ENCODE measurements at places on chromosomes 7 and 10.

DNA sequence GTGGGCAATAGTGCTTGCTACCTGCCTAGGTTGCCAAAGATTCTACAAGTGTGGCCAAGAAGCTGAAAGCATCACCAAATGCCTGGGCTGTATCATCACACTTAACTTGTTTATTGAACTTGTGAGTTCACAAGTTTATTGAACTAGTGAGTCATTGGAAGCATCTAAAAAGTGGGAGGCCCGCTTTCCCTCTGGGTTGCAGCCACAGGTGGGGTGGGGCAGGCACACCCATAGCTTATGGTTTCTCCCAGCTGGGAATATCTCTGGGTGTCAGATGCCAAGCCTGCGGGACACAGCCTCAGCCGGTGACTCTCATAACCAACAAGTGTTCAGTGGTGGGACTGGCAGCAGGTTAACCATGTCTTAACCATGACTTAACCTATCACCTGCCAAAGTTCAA is 145.9 kb upstream of the FAM13C start:
- DNase-seq, result no peak

- DNase-seq, result no peak
Observed at GRCh38 chr7:46945328-46945727, 636.6 kb downstream of the TNS3 start.

- no peak for DNase-seq
Observed at GRCh38 chr7:7795203-7795602, 76.8 kb upstream of the RPA3 start.

DNA sequence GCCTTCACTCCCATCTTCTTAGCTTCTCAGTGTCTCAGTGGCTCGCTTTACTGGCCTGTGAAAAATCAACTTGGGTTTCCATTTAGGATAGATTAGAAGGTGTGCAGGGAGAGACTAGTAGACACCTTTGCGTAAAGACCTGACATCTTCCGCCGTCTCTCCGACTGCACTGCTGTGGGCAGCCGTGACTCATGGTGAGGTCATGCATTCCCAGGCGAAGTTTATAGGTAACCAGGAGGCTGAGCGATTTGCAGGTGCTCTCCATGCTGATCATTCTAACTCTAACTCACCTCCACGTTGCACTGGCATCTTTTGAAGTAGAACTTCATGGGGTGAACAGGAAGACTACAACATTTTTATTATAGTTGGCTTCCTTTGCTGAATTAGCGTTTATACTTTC is 68.0 kb upstream of the ZNF438 start:
- no peak for DNase-seq

DNA sequence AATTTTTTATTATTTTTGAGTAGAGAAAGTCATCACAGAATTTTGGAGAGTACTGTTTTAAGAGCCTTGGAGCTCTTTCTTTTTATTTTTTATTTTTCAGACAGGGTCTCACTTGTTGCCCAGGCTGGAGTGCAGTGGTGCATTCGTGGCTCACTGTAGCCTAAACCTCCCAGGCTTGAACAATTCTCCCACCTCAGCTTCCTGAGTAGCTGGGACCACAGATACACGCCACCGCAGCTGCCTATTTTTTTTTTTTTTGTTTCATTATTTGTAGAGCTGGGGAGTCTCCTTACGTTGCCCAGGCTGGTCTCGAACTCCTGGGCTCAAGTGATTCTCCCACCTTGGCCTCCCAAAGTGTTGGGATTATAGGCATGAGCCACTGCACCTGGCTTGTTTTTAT is 10.6 kb downstream of the CPA4 start:
- no peak for DNase-seq

- DNase-seq, result peak; percentile 73
Observed at GRCh38 chr10:80459047-80459865, 5.1 kb downstream of the TSPAN14 start.

DNA sequence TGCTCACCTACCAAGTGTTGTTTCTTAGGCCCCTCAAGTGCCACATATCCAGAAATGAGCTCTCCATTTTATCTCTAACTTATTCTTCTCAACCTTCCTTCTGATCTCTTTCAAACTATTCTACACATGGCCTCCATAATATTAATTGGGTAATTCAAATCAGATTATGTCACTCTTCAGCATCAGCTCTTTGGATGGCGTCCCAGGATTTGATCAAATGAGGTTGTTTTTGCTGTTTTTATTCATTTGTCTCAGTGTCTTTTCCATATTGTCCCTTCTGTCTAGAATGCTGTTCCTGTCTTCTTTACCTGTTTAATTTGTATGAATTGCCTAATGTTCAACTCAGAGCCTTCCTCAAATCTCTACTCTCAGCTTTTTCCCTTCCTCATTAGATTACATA is 234.6 kb upstream of the CXCL12 start:
- DNase-seq, result no peak

GRCh38 chr7:14258441-14258840 is 269.0 kb upstream of the ETV1 start:
- DNase-seq, result no peak

- no peak for DNase-seq
Observed at GRCh38 chr7:106844279-106844997, 20.6 kb upstream of the PIK3CG start.

DNA sequence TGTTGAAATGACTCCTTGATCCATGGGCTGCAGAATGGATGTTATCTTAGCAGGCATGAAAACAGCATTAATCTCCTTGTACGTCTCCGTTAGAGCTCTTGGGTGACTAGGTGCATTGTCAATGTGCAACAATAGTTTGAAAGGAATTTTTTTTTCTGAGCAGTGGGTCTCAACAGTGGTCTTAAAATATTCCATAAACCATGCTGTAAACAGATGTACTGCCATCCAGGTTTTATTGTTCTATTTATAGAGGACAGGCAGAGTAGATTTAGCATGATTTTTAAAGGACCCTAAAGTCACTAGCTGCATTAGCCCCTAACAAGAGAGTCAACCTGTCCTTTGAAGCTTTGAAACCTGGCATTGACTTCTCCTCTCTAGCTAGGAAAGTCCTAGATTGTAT is 64.0 kb downstream of the NRF1 start:
- DNase-seq, result no peak

GRCh38 chr7:131653418-131654248 is 97.2 kb upstream of the PODXL start:
- DNase-seq, result no peak

- no peak for DNase-seq
Observed at GRCh38 chr10:114034923-114035645, 8.6 kb upstream of the ADRB1 start.

DNA sequence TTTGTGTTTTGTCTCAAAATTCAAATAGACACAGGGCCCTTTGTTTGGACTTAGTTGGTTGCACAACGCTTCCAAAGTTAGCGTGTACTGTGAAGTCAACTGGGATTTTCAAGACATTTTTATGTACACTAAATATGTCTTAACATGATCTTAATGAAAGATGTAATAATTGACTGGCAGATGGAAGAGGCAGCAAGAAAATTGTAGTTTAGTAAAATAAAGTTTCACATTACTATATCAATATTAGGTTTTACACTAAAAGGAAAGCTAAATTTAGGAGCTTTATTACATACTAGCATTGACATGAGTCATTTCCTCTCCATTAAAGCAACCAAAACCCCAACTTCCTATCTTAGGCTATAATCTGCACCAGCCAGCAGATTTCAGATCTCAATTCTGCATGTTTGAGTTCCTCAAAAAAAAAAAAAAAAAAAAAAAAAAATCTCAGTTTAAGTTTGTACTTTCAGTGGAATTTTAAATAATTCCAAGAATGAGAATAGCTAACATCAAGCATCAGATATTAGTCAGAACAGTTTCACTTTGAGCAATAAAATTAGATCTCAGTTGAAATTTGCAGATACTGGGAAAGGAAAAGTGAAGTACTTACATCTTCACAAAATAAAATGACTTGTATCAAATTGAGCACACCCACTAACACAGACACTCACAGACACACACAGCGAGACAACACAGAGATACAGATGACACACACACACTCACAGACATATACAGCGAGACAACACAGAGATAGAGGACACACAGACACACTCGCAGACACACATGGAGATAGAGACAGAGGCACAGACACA is 346.6 kb upstream of the KLF6 start:
- DNase-seq, result peak; percentile 44

DNA sequence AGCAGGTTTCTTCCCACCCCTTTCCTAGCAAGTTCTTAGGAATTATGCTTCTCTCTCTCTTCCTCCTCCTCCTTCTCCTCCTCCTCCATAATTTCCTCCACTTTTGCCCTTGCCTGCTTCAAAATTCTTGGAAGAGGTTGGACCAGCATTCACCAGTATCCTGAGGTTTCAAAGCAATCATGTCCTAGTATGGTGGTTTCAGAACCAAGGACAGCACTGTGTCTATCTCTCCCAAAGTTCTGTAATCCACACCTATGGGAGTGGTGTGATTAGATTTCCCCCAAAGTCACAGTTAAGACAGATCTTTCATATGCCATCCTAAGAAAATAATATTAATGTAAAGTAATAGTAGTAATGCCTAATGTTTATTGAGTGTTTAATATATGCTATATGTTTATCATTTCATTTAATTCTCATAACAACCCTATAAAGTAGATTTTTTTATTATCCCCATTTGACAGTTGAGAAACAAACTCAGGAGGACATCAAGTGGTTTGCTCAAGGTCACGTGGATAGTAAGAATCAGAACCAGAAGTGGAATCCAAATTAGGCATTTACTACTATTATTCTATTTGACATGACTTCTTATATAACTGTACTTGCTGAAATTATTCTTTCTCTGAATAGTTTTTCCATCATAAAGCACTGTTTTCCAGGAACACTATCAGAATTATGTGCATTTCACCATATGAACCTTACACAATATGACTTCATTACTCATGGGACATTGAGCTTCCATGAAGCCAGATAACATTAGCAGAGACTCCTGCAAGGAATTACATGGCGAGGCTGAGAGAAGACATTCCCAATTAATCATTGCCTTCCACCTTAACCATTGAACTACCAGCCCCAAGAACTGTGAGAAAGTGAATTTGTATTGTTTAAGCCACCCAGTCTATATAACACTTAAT is 91.4 kb downstream of the IPMK start:
- no peak for DNase-seq

GRCh38 chr7:16395121-16395520 is 26.2 kb downstream of the CRPPA start:
- no peak for DNase-seq

- DNase-seq, result no peak
Observed at GRCh38 chr7:75961218-75961617, 33.2 kb downstream of the TMEM120A start.

- DNase-seq, result no peak
Observed at GRCh38 chr10:100009283-100009792, 409 bp downstream of the DNMBP start.

DNA sequence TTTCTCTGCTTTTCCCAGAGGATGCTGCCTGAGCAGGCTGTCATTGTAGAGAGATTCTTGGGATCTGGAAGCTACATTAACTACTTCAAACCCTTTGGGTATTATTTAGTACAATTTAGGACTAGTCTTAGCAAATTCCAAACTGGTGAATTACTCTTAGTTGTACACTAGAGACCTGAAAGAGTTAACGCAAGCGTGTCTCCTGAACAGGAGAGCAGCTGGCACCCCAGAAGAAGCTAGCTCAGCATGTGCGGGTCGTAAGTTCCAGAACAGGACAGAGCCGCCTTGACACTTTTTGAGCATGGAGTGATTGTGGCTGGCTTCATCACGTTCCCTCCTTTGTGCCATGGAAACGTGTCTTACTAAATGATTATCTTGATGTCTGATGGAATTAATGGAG is 495.7 kb upstream of the TPK1 start:
- no peak for DNase-seq

DNA sequence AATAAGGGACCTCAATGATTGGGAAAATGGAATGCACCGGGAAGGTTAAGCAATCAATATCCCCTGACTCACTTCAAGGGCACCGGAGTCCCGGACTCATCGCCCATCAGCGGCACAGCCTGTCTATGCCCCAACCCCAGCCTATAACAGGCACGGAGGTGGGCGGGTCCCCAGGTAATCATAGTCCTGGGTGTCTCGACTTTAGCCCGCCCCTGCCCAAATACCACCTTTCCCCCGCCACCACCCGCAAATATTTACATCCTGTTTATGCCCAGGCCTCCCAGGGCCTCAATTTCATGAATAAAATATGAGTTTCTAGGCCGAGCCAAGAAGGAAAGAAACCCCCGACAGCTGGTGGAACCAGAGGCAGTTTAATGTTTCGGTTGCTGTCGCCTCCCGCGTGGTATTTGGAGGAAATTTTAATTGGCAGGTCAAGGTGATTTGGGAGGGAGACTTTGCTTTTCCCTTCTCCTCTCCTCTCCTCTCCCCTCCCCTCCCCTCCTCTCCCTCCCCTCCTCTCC is 15.6 kb upstream of the RFC2 start:
- peak; percentile 71 for DNase-seq

GRCh38 chr7:371779-372545 is 82.0 kb downstream of the FOXL3 start:
- no peak for DNase-seq

DNA sequence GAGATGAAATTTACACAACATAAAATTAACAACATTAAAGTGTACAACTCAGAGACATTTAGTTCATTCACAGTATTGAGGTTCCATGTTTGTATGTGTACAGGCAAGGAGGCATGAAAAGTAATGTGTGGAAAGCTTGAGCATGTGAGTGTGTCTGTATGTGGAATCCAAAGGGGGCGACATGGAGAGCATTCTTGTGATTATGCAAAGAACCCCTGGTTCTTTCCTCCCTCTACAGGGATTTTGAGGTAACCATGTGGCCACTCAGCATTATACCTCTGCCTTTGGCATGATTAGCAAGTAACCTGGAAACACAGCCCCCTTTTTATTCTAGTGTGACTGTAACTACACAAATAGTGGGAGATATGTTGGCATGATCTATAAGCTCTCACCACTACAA is 21.0 kb downstream of the OR2F1 start:
- no peak for DNase-seq

GRCh38 chr10:89846281-89846630 is 144.9 kb downstream of the KIF20B start:
- DNase-seq, result no peak

GRCh38 chr7:142030848-142031247 is 35.2 kb downstream of the MGAM start:
- no peak for DNase-seq

DNA sequence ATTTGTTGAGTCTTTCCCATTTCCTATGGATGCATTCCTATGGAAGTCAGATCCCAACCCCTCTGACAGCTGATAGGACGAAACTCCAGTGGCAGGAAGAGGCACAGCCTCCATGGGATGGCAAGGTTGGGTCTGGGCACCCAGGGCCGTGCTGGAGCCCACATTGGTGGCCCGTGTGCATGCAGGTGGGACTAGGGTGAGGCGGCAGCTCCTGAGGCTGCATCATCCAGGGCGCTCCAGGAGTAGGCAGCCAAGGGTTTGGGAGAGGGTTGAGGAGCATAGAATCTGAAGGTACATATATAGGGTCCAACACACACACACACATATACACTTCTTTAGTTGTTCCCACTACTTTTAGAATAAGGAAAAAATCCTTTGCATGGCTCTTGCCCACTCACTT is 81.4 kb upstream of the BMPER start:
- no peak for DNase-seq

DNA sequence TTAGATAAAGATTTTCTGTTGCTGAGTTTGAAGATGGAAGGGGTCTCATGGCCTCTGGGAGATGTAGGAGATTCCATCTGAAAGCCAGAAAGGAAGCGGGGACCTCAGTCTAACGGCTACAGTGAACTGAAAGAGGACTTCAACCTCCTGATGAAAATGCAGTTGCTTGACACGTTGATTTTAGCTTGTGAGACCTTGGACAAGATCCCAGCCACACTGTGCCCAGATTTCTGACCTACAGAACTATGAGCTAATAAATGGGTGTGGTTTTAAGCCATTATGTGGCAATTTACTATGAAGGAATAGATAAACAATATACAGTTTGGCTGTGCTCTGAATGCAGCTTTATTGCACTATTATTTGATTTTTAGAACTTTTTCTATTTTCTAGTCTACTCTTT is 342.3 kb upstream of the SEMA3D start:
- no peak for DNase-seq

GRCh38 chr7:46725838-46726237 is 804.8 kb upstream of the IGFBP3 start:
- no peak for DNase-seq
